Right renal cortex interstitium (tissue), 3 donors: ENCODE measurements at places on chromosomes 12 and 14. TPM values are rescaled to one million over a fixed set of nuclear protein-coding genes. Genes with fewer than 3 reads are reported as not detected.

DNA sequence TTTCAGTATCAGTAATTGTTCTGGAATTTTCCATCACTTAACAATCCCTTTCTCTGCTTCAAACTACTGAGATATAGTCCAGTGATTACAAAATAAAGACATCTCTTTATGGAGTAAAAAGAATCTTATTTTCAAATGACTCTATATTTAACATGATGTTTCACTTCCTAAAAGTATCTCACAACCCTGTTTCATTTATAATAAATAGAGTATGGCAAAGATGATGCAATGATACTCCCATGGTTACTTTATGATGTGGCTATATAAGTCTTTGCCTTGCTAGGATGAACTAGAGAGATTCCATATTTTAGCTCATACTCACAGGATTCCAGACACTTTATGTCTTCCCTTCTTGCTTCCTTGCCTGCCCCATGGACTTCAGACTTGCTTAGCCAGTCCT lies 953.5 kb upstream of the MDGA2 start:
- DNase-seq: no peak

DNA sequence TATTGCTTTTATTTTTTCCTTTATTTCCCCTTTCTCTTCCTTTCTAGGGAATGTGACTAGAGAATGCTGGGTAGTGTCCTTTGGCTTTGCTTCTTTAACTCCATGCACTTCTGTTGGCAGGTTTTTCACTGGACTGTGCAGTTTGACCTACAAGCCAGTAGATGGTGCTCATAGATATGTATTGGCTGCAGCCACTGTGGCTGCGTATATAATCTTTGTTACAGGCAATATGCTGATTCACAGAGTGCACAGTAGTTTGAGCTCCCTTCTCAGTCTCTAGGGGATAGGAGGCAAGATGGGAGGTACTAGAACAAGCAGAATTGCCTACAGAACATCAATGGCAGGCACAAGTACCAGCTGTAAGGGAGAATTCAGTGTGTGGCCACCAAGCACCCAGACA lies 503.5 kb downstream of the LRFN5 start:
- DNase-seq: no peak

The HOXC5 gene
- polyA plus RNA-seq: 1.4 TPM

The VRK1 gene
- polyA plus RNA-seq: 24.1 TPM

DNA sequence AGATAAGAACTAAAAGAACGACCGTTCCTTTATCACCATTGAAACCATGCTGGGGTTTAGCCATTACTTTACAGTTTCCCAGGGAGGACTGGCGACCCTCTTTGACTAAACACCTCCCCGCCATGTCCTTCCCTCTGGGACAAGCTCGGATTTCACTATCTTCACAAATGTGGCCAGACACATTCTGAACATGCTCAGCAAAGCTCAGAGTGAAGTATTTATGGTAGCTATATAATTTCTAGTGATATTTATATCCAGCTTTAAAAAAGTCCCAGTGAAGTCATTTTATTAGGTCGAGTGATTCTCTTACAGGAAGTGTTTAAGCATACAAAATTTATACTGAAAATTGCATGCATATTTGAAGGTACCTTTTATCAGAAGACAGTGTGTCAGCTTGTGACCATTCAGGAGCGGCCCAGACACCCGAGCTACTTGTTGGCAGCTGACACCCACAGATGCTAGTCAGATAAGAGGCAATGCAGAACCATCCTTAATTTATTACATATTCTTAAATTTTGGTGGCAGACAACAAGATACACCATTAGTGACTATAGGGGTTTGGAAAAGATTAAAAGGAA lies 36.8 kb downstream of the NIN start:
- no peak for DNase-seq
